ENCODE measurements at places on chromosomes 3 and 15. TPM values are rescaled to one million over a fixed set of nuclear protein-coding genes. Genes with fewer than 3 reads are reported as not detected.

GRCh38 chr3:6781092-6781491 is 79.8 kb upstream of the GRM7 start:
- DNase-seq: no peak

- no peak for DNase-seq
Observed at GRCh38 chr15:98154863-98155262, 194.4 kb downstream of the ARRDC4 start.

- DNase-seq: no peak
Observed at GRCh38 chr3:10672422-10672821, 143.6 kb upstream of the SLC6A11 start.

DNA sequence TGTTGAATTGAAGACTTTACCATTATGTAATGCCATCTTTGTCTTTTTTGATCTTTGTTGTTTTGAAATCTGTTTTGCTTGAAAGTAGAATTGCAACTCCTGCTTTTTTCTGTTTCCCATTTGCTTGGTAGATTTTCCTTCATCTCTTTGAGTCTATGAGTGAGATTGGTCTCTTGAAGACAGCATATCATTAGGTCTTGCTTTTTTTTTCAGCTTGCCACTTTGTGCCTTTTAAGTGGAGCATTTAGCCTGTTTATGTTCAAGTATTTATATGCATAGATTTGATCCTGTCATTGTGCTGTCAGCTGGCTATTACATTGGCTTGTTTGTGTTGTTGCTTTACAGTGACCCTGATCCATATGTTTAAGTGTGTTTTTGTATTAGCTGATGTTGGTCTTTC is 131.8 kb downstream of the ZIC1 start:
- DNase-seq: no peak

Gene A4GNT
- total RNA-seq: 0.16 TPM

GRCh38 chr3:132643366-132643765 is 16.2 kb downstream of the ACAD11 start:
- no peak for DNase-seq

- peak; percentile 37 for DNase-seq
Observed at GRCh38 chr15:33029109-33029652, 165.3 kb downstream of the FMN1 start.

- DNase-seq: no peak
Observed at GRCh38 chr15:88623061-88623460, 1.9 kb downstream of the AEN start.

DNA sequence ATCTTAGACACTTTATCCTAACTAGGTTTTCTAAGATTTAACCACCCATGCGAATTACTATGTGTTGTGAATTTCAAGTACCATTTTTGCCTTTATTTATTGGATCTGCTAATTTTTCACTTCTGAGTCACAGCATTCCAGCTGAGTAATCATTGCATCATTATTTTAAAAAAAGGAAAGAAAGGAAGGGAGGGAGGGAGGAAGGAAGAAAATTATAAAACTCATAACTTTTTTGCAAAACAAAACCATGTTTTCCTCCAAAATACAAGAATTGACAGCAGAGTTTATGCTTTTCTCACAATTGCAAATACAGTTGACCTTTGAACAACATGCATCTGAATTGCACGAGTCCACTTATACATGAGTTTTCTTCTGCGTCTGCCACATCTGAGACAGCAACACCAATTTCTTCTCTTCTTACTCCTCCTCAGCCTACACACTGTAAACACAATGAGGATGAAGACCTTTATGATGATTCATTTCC is 651.4 kb upstream of the NECTIN3 start:
- no peak for DNase-seq

Gene CRYGS
- total RNA-seq: 0.56 TPM

GRCh38 chr3:110318108-110318507 is 753.5 kb upstream of the NECTIN3 start:
- no peak for DNase-seq

Gene TMEM212
- total RNA-seq: not detected

DNA sequence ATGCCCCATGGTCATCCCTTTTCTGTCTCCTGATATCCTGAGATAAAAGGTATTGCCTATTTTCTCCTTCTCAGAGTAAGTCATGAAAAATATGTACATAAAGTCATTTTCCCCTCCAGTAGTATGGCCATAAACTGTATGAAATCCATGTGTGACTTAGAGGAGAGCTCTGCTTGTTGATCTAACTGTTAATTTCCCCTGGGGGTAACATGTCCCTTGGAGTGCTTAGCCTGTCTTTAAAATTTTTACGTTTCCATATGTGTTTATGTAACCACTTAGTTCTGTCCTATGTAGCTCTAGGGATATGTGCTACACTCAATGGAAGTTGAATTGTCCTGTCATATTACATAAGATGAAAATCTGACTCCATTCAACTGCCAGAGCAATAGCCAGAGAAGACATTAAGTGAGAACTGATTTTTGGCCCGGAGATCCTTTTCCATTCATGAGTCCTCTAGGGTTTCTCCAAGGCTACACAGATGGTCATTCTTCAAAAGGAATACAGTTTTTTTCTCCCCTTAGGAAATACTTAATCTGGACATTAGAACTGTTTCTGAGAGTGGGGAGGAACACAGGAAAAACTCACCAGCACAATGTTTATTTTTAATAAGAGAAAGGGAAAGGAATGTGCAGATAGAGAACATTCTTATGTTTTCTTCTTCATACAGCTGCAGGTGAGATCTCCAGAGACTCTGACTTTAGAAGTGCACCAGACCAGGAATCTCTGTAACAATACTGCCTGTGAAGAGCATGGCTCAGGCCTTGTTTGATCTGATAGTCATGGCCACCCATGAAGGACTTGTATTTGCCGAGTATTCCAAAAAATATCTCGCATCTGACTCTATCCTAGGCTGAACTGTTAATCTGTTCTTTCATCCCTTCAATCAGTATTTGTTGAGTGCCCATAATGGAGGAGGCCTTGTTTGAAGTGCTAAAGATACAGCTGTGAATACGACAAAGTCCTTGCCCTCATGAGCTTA is 29.8 kb upstream of the CLRN1 start:
- DNase-seq: no peak

DNA sequence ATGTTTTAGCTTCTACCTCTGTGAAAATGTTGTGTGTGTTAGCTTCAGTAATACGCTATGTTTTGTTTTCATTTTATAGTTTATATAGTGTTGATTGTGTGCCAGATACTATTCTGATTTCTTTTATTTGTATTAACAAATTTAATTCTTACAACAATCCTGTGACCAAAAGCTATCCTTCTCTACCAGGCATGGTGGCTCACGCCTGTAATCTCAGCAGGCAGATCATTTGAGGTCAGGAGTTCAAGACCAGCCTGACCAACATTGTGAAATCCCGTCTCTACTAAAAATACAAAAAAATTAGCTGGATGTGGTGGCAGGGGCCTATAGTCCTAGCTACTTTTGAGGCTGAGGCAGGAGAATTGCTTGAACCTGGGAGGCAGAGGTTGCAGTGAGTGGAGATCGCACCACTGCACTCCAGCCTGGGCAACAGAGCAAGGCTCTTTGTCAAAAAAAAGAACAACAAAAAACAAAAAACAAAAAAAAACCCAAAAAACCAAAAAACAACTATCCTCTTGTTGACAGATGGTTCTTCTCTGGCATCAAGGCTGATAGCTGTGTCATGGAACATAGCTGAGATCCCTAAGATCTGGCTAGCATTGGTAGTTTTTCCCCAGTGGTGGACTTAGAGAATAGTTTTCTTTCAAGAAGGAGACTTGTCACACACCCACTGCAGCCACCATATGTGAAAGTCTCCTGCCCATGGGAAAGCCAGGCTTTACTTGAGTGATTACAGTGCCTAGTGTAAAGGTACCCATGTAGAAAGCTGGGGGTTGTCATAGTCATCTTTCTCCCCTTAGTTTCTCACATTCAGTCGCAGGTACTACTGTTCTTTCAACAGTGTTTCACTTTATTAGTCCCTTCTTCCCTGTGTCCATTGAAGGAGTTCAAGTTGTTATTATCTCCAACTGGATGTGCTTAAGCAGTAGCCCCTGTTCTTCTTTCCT is 116.5 kb downstream of the UBE2E2 start:
- DNase-seq: no peak

DNA sequence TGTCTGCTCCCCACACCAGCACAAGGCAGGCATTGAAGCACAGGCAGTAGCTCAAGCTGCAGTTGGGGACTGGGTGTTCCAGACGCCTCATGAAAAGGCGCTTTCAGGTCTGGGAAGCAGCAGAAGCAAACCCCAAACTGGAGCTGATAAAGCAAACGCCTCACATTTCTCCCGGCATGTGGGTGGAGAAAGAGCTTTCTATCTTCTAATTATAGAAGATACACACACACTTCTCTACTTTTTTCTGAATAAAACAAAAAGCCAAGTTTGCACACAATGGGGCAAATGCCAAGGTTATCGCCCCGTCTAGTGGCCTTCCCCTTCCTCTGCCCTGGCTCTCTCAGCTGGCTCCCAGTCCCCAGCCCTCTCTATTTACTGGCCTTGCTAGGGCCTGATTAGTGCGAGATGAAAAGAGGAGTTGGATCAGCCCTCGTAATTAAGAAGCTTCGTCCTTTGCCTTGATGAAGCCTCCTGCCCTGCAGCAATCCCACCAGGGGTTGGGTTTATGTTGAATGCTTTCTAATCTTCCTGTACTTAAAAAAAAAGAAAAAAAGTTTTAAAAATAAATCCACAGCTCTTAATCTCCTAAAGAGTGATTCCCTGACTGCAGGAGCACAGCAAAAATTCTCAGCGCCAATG is 120.2 kb downstream of the MEGF11 start:
- no peak for DNase-seq

DNA sequence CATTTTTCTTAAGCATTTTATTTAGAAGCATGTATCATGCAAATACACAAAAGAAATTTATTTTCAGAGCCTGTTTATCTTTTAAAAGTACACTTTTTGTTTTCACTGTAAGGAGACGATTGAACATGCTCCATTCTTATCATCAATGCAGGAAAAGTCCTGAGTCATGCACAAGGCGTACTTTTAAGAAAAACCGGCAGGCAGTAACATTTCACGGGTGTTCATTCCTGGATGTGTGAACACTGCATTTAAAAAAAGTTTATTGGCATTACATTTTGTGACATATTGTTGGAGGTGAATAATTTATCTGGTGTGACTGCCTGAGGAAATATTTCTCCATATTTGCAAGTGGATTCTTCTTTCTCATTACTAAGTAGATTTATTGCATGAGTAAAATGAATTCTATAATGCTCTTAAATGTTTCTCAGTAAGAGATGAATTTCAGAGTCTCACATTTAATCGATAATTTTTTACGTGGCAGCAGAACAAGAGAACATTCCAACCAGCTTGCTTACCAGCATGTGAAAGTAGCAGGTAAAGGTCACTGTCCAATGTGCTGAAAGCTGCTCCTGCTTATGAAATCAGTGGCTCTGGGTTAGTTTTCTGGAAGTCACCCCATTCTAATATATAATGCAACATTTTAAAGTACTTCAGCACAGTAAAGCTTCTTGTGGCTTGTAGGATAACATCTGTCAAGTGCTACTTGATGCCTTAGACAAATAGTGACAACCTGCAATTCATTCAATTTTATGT is 87.0 kb downstream of the SV2B start:
- peak; percentile 37 for DNase-seq

DNA sequence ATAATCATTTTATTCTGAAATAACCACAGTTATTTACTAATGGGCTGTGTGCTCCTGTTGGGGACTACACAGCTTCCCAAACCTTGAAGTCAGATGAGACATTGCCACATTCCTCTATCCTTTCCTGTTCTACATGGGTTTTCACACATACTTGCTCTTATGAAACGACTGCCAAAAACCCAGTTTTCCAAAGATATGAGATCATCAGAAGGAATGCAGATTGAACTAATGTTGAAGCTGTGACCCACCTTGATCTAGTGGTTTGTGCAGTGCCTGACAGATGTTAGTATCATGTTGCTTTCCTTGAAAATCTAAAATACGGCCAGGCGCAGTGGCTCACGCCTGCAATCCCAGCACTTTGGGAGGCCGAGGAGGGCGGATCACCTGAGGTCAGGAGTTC is 144.6 kb downstream of the VGLL4 start:
- DNase-seq: peak; percentile 45

- no peak for DNase-seq
Observed at GRCh38 chr3:152259468-152259867, 9.3 kb upstream of the MBNL1 start.

Gene TP63
- total RNA-seq: 0.71 TPM

DNA sequence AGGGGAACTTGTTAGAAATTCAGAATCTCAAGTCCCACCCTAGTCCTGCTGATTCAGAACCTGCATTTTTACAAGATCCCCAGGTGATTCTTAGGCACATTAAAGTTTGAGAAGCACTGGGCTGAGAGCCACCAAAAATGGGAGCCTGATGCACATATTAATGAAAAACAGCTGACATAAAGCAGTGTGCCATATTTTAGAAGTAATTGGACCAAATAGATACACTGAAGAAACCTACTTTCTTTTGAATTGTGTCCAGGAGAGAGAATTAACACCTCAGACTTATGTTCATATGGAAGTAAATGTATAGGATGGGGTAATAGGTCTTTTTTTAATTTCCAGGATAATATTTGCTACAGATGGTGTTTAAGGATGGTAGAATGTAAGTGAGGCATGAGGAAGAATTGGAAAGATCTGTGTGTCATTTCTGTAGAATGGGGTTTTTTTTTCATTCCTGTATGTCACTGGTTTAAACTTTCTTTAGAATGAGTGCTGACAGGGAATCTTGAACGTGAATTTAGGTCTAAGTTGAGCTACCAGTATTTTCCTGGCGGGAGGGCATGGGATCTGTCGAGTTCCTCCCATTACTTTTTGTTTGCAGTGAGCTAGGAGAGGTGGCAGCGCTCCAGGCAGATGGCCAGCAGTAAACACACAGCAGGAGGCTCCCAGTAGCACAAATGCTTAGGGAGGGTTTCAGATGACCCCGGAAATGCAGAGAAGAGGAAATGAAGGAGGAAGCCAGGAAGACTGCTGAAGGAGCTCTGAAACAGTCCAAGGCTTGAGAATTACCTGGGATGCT is 185.6 kb downstream of the PLCL2 start:
- peak; percentile 69 for DNase-seq

Gene NPAP1
- total RNA-seq: not detected

Gene TUSC7
- total RNA-seq: not detected

DNA sequence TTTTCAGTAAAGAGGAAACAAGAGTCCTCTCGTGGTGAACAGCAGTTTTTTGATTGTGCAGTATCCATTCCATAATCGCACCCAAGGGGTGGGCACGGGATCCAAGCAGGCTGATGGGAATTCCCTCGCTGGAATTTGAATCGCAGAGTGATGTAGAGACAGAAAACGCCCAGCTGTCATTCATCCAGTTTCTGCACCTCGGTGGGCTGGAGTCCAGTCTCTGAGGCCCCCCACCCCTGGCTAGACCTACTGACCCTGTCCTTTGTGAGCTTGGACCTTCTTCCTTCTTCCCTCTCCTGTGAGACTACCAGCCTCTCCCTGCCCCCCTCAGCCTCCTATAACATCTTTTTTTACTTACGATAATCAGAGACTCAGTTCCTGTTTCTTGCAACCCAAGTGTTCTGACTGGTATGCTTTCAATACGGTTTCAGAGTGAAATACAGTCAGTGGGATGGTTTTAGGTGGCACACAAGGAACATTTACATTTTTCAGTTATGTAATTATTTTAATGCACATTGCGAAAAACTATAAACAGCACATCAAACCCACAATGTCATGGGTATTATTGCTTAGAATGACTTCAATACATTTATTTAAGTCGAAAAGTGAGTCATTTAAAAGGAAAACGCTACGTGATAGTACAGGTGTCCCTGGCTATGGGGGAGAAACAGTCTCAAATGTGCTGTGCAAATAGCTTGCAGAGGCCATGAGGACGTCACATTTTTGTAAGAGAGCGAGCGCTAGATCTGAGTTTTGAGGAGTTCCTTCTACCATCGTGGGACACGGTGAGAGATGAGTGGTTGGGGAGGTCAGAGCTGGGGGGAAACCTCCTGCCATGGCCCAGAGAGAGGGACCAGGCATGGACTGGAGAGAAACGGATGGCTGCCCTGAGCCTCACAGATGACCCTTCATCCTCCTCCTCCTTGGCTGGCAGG is 37.5 kb upstream of the CHST2 start:
- no peak for DNase-seq

- DNase-seq: no peak
Observed at GRCh38 chr3:134643150-134643675, 7.6 kb downstream of the KY start.
